ENCODE measurements at places on chromosomes 12 and 14.
A peak's percentile ranks its signal among the peaks of the same experiment; 100 is the strongest.

DNA sequence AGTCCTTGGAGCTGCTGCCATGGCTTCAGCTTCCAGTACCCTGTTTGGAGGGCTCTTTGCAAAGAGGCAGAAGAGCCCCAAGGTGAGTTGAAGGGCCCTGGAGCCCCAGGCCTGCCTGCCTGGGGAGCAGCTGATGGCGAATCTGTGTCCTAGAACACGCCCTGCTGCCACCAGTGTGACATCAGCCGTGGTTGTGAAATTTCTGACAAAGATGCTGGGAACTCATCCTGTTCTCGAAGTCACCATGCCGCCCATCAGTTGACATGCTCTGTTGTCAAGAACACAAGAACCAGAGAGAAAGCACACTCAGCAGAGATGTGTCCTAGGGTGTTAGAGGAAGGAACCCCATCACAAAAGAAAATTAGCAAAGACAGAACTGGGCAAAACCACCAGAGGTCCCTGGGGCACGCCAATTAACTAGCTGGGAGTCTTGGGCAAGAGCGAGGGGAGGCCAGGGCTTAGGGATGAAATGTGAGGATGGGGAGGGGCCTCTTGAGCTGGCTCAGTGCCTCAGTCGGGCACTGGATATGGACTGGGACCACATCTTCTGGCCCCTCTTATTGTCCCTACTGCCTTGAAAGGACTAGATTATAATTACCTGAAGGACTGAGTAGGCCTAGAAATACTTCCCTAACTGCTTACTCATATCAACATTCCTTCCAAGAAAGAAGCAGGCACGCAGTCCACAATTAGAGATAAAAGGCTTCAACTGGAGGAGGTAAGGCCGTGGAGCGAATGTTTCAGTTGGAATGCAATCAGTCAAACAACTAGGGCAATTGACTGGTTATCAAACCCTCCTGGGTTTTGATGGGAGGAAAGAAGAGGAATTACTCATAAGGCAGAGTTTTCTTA is 163.1 kb downstream of the CACNA1C start:
- DNase-seq = no peak

GRCh38 chr12:104263580-104264358 is 39.8 kb upstream of the EID3 start:
- no peak for DNase-seq

DNA sequence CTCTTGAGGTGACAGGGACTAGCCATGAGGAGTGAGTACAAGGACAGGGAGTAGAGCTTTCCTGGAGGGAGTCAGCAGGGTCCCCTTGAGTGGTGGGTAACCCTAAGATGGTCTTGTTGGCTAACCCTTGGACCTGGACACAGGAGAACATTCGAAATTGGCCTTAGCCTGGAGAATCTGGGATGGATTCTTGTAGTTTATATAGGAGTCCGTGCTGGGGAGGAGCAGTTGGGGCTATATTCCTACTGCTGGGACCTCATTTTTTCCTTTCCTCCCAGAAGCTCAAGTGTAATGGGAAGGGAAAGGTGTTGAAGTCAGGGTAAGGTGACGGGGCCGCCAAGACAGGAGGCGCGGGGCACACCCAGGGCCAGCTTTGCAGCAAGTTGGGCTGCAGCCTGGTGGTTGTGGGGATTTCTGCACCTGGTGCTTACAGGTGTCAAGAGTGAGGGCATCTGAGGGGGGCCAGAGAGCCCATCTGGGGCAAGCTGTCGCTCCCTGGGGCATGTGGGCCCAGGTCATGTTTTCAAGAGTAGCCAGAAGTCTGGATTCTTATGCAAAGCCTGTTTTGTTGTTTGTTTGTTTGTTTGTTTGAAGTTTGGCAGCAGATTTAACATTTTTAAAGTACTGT is 5.1 kb downstream of the BCL7A start:
- no peak for DNase-seq

- no peak for DNase-seq
Measured at GRCh38 chr14:38948171-38948570, 154.9 kb downstream of the SEC23A start.

DNA sequence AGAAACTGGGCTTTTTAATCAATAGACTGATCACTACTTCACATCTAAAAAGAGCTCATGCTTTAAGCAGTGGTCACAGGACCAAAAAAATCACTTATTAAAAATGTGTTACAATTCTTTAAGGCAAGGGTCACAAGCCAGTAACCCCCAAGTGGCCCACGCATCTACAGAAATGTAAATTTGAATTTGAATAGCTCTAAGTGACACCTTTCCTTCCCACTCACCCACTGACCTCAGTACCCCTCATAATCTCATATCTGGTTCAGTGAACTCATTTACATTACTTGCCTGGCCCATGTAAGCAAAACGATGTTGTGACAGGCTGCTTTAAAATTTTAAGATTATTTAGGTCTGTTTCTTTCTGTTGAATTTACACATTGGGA is 27.4 kb downstream of the NELL2 start:
- DNase-seq = no peak

DNA sequence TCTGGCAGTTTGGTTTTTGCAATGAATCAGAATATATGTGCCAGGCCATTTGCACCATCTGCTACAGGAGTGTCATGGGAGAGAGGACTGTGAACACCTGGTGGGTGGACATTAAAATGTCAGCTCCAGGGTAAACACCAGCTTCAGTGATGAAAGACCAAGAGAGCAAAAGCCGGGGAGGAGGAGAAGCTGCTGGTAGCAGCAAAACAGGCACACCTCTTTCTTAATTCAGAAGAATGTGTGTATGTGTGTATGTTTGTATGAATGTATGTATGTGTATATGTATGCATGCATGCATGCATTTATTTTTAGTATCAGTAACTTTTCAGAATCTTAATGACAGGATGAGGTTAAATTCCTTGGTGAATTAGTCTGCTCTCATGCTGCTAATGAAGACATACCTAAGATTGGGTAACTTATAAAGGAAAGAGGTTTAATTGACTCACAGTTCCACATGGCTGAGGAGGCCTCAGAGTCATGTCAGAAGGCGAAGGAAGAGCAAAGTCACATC is 357.4 kb upstream of the PRICKLE1 start:
- DNase-seq = no peak

DNA sequence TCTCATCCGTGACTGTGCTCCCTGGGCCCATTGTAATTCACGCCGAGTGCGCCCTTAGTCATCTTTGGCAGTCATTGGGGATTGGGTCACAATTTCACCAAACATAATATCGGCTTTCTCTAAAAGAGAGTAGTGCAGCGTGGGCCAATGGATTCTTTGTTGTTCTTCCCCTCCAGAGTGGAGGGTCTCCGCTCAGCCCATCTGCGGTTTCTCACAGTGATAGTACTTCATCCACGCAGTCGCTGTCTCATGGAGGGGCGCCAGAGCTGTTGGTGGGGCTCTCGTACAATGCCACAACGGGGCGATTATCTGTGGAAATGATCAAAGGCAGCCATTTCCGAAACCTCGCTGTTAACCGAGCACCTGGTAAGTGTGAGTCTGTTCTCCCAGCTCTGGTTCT is 321.8 kb downstream of the SNAPC1 start:
- DNase-seq = no peak

DNA sequence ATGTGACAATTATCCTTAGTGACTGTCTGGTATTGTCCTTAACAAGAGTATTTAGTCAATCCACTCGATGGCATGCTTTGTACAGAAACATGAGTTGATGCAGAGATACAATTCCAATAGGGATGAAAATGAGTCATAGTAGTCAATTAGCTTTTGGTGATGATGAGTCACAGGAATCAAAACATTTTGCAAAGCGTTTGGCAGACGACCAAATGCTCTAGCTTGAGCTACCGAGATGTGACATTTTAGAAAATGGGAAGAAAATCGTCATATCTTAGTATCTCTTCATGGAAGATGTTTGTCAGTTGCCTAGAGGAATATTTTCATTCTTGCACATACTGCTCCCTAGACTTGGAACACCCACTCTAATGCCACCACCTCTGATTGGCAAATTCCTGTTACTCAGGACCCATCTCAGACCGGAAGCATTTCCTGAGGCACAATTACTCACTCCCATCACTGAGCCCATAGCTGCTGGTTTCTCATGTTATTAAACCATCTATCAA is 95.0 kb downstream of the LMNTD1 start:
- DNase-seq = peak; percentile 58

DNA sequence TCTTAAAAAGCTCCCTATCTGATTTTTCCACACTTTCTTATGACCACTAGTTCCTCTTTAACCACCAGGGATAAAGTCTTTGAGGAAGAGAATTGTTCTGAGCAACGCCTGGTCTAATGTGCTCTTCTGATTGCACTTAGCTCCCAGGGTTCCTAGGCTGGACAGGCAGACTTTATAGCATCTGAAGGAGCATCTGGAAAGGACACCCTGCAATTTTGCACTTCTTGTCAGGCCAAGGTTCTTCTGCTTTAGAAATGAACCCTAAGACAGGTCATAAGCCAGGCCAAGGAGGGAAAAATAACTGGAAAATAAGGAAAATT is 126.3 kb downstream of the KTN1 start:
- DNase-seq = no peak

- DNase-seq = no peak
Measured at GRCh38 chr12:119239040-119239439, 60.3 kb downstream of the HSPB8 start.

DNA sequence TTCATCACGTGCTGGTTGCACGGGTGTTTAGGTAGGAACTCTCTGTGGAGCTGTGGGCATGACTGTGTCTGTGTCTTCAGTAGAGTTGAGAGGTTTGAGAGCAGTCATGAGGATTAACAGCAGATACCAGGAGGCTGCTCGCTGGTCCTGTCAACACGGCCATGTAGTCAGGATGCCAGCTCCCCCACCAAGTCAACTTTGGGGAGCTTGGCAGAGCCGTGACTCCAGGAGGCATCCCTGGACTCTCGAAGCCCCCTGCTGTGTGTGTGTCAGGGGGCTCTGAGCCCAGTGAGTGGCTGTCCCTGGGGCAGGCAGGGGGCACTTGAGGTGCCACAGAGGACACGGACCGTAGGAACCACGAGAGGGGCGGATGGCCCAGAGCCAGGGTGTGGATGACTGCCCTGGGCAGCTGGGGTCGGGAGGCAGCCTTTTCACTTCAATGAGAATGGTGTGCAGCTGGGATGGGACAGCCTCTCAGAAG is 7.2 kb upstream of the GPR132 start:
- DNase-seq = no peak

GRCh38 chr14:93368996-93369712 is 22.2 kb downstream of the COX8C start:
- no peak for DNase-seq

DNA sequence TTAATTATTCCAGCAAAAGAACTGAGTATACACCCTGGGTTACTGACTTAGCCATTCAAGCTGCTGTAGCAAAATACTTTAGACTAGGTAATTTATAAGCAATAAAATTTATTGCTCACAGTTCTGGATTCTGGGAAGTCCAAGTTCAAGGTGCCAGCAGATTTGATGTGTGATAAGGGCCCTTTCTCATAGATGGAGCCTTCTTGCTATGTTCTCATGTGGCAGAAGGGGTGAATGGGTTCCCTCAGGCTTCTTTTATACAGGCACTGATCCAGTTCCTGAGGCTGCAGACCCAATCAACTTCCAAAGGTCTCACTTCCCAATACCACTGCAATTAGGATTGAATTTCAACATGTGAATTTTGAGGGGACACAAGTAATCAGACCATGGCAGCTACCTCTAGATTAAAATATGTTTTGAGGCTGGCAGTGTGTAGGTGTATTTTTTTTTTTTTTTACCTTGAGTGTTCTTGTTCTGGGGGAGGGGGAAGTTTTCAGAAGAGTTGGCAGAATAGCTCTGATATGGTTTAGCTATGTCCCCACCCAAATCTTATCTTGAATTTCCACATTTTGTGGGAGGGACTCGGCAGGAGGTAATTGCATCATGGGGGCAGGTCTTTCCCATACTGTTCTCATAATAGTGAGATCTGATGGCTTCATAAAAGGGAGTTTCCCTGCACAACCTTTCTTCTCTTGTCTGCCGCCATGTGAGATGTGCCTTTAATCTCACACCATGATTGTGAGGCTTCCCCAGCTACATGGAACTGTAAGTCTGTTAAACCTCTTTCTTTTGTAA is 178.2 kb downstream of the RASSF9 start:
- no peak for DNase-seq

Measured in H54 (cell line).